ENCODE measurements at places on chromosomes 13 and 19.

DNA sequence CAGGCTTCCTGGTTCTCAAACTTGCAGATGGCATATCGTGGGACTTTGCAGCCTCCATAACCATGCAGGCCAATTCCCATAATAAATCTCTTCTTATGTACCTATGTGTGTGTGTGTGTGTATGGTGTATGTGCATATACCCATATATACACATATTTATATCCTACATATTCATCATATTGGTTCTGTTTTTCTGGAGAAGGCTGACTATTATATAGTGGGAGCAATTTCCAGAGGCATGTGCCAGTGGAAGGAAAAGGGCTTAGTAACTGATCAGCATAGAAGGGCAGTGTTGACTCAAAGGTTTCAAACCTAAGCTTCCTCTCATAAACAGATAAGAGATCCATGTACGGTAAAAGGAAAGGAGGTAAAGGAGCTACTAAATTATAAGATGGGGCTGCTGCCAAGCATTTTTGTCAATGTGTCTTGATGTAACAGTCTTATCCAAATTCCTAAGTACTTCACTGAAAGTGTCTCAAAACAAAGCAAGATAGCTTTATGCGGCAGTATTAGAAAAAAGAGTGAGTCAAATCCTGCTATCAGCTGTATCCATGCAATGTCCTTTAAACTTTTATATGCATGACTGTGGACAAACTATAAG lies 432.1 kb downstream of the TBC1D4 start:
- no peak for DNase-seq

DNA sequence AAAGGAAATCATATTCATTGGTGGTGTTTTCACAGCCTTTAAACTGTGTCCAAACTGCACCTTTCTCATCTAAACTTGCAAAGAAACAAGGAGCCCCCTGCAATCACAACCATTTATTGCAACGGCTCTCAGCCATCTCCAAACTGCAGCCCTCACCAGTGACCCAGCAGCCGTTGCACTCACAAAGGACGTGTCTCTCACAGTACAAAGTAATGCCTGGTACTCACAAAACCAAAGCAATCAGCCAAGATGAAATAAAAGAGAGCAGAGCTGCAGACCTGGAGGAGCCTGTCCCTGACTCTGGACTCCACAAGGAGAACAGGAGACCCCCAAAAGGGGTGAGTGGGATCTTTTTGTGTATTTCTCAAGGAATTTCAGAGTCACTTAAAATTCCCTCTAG lies 20.2 kb upstream of the CEACAM21 start:
- DNase-seq: no peak

GRCh38 chr19:28862238-28862637 lies 350.7 kb downstream of the UQCRFS1 start:
- DNase-seq: no peak

DNA sequence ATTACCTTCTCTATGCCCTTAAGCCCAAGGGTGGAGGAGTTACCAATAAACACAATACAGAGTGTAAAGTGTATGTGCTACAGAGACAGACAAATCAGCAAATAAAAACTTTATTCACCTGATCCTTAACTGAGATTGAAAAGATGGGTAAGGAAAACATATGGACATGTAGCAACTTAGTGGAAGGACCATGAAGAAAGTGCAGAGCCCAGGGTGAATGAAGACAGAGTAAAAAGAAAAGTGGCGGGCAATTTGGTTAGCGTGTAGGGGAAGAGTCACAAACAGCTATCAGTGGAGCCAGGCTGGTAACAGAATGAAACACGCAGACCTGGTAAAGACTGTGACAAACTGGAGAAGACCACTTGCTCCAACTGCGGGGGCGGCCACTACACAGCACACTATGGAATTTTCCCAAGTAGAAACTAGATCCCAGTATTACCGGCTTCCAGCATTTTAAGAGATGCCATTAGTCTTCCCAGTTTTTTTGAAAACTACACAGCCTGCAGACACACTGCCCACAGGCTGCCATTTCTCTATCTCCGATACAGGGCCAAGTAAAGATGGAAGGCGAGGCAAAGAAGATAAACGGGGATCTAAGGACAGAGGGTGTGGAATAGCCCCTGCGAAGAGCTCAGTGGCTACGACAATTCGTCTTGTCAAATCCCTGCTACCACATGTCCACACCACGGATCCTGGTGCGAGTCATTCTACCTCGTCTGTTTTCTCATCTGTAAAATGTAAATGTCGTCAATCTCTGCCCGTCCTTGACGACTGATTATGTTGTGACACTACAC lies 1.2 kb downstream of the UQCRFS1 start:
- peak; percentile 22 for DNase-seq

DNA sequence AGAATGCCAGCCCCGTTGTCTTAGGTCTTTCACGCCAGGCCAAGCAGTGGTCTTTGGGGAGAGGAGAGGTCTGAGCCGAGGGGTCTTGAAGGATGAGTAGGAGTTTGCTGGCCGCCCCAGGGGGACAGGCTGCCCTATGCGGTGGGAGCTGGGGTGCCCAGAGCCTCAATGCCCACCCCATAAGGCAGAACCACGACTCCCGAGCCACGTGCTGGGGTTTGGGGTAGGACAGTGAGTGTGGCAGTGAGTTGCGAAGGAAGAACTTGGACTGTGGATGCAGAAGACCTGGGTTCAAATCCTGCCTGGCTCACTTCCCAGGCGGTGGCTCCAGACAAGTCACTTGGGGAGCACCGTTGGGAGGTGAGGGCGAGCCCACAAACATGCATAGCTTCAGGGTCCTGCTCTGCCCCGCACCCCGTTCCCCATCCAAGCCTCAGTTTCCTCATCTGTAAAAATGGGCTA lies 5.5 kb downstream of the RAB11B start:
- DNase-seq: no peak

GRCh38 chr19:9981406-9982260 lies 28.7 kb downstream of the COL5A3 start:
- peak; percentile 46 for DNase-seq

- DNase-seq: no peak
Observed at GRCh38 chr19:38583219-38583984, 34.4 kb downstream of the MAP4K1 start.

DNA sequence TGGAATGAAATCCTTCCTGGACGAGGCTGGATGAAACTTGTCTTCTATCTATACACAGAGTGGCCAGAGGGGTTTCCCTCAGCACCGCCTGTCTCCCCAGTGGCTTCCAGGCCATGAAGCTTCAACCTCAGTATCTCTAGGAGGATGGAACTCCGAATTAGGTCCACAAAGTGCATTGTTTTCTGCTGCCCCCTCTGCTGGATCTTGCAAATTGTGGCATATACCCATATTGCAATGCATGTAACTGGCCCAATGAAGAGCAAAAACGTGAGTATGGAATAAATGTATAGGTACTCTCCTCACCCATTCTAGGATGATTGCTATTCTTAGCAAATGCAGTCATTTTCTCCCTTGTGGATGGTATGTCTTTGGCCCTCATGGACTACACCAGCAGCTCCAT lies 14.7 kb upstream of the LILRB4 start:
- DNase-seq: no peak

DNA sequence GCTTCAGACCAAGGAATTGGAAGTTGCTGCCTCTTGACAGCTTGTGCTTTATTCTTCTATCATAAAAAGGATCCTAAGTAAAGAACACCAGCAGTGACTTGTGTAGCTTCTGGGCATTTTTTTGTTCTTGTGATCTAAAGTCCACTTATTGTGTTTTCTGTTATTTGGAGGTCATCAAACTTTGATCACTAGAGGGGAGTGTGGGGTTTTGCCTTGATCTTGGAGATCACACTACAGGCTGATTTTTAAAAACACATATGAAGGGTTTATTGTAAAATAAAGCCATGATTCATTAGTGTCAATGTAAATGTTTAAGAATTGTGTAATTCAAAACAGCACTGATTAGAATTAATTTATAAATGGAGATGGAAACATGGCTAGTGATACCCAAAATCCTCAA lies 328.7 kb upstream of the EDNRB start:
- DNase-seq: no peak

Measured in hepatic stellate cell (primary cell).